ENCODE measurements at places on chromosomes 12 and 14.

DNA sequence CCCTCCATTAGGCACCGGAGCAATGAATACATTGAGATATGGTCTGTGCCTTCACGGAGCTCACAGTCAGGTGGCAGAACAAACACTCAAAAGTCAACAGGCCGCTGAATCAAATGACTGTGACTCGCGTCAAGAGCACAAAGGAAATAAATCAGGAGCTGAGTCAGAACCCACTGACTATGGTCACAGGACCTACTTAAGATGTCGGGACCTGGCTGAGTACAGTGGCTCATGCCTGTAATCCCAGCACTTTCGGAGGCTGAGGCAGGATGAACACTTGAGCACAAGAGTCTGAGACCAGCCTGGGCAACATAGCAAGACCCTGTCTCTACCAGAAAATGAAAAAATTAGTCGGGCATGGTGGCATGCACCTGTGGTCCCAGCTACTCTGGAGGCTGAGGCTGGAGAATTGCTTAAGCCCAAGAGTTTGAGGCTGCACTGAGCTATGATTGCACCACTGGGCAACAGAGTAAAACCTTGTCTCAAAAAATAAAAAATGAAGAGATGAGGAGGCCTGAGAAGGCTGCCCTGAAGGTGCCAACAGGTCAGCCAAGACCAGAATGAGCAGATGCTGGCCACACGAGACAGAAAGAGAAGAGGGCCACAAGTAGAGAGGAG is 19.9 kb downstream of the TMEM233 start:
- DNase-seq, result no peak

DNA sequence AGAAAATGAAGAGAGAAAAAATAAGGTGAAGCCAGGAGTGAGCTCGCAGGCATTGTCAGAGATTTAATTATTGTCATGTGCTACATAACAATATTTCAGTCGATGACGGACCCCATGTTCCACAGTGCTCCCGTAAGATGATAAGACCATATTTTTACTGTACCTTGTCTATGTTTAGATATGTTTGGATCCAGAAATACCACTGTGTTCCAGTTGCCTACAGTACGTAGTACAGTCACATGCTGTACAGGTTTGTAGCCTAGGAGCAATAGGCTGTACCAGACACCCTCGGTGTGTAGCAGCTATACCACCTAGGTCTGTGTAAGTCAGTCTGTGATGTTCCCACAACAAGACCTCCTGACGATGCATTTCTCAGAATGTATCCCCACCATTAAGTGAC is 137.5 kb downstream of the FBXL14 start:
- DNase-seq, result no peak

DNA sequence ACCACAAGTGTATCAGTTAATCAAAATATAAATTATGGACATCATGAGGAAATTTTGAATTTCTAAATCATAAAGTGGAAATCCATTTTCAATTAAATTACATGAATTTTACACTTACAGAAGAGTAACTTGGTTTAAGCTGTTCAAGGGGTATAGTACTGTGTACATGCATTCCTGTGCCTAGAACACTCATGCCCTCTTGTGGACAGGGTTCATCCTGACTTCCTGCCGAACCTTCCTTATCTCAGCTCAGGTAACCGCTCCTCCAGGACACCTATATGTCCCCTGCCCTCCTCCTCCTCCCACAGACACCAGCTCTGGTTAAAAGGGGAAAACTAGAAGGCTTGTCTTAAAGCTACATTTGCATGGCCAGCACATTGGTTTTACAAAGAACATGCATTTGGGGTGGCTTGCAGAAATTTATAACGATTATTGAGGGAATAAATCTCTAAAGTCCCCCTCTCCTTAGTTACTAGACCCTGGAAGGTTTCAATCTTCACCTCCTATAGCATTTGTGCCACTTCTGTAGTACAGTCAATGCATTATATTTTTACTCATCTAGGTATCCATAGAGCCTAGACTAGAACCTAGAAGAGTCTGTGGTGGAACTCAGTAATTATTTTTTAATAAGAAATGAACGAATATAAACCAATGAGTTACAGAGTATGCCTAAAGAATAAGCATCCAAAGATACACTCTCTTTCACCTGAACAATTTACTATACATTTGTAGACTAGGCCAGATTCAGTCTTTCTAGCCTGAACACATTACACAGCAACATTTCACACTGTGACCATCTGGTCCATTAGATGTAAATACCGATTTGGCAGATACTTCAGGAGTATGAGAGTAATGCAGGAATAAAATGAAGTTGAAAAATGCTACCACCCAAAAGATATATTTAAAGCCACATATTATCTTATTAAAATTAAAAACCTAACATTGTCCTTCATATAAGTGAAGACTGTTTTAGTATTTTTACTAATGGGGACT is 345.6 kb downstream of the PAWR start:
- DNase-seq, result peak; percentile 18

DNA sequence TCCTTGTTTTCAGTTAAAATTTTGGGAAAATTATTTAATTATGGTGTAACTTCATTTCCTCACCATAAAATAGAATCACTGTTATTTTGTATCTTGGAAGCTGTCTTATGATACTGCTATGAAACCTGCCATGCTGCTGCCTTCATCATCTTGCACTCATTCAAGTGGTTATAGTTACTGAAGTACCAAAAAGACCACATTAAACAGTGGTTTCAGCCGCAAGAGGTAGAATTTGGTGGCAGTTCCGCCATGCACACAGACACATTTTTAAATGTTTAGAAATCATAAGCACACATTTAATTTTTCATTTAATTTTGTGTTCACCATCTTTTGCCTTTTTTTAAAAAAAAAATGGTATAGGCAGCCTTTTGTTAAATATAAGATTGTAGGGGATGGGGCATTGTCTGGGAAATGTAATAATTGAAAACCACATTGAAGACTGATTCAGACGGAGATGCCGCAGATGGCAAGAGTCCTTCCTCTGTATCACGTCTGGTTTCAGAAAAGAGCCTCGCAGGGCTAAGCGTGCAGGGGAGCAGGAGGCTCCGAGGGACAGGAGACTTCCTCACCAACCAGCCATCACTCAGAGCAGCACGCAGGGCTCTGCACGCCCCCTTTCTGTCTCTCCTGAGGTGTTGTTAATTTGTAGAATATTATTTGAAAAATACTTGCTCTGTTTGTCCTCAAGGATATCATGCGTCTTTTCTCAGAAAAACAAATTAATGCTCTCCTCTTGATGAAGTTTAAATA is 115.2 kb upstream of the PELI2 start:
- no peak for DNase-seq

GRCh38 chr12:8699714-8700113 is 1.9 kb downstream of the RIMKLB start:
- no peak for DNase-seq

- no peak for DNase-seq
Observed at GRCh38 chr12:145369-145960, 68.5 kb downstream of the SLC6A12 start.

DNA sequence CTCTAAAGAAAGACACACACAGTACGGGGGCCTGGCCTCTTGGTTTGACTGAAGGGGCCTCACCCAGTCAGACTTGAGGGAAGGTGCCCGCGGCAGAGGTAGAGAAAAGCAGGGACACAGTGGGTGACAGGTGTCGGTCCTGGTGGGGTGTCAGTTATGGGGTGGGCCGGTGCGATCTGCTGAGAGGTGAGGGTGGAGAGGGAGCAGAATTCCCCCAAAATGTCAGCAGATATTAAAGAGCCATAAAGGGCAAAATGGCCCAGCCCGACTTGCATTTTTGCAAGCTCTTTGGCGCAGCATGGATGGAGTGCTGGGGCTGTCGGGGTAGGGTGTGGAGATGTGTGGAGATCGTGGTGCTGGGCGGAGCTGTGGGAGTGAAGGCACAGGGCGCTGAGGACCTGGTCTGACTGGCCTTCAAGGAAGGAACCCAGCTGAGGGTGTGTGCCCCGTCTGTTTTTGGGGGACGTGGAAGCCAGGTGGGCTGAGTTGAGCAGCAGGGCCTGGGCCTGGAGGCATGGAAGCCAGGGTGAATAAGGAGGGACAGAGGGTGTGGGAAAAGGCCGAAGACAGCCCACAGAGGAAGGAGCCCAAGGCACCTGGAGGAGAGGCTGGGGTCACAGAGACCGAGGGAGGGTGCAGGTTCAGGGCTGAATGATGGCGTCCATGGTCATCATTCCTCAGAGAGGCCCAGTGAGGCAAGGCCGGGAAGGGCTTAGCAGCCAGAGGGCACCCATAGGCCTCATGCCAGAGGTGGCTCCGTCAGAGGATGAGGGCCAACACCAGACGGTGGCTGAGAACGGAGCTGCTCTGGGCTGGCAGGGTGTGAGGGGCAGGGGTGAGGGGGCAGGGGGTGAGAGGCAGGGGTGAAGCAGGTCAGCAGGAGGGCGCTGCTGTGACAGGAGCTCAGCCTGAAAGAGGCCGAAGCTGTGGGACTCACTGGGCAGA is 48.2 kb upstream of the DYNC1H1 start:
- no peak for DNase-seq

DNA sequence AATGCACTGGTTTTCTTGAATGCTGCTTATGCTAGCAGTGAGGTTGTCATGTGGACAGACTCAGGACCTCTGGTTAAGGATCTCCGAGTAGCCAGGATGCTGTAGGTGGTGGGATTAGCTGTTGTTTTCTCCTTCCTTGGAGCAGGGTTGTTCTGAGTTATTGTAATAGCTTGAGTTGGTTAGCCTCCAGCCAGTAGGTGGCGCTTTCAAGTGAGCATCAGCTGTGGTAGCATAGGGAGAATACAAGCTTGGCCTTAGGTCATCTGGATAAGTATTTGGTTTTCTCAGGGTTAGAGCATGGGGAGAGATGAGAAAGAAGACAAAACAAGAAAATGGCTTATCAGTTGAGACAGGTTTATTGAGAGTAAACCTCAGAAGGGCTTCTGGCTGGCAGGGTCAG is 299.7 kb upstream of the FBXO33 start:
- DNase-seq, result no peak

- DNase-seq, result no peak
Observed at GRCh38 chr12:52969166-52969795, 20.4 kb downstream of the KRT18 start.

- no peak for DNase-seq
Observed at GRCh38 chr12:91874086-91874865, 271.4 kb downstream of the BTG1 start.

GRCh38 chr12:30840715-30841114 is 85.8 kb upstream of the TSPAN11 start:
- DNase-seq, result no peak

GRCh38 chr14:68547305-68548193 is 245.3 kb downstream of the ZFP36L1 start:
- DNase-seq, result no peak

GRCh38 chr12:30975581-30975980 is 49.0 kb downstream of the TSPAN11 start:
- DNase-seq, result no peak
